ENCODE measurements at places on chromosomes 12 and 14.

GRCh38 chr14:104011824-104012517 lies 69.6 kb upstream of the RD3L start:
- no peak for DNase-seq

DNA sequence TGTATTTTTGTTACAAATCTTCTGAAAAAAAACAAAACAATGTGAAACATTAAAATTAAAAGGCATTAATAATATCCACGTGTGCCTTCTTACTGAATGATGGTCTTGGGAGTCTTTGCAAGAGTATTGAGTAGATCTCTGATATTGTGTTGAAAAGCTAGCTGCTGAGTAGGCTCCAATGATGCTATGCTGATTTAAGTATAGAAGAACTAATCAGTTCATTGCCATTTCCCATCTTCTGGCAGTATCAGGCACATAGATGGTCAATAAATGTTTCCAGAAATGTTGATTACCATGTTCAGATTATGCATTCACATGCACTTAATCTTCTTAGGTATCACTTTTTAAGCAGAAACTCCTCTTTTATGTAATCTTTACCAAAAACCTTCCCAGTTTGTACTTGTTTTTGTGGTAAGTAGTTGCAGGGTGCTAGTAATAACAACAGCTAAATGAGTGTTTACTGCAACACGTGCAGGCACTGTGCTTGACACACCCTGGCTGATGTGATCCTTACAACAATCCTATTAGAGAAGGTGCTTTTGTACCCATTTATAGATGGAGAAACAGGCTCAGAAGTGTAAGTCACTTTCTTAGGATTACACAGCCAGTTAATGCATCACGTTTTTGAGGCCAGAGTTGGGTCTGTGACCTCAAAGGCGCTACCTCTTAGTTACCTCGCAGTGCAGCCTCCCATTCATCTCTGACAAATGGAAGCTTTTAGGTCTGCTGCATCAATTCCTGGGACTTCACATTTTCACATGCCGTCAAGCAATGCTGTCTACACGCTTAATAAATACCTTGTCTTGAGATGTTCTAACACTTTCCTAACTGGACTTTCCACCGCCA lies 46.9 kb downstream of the EID3 start:
- no peak for DNase-seq

GRCh38 chr12:74408601-74409166 lies 129.0 kb upstream of the ATXN7L3B start:
- no peak for DNase-seq

DNA sequence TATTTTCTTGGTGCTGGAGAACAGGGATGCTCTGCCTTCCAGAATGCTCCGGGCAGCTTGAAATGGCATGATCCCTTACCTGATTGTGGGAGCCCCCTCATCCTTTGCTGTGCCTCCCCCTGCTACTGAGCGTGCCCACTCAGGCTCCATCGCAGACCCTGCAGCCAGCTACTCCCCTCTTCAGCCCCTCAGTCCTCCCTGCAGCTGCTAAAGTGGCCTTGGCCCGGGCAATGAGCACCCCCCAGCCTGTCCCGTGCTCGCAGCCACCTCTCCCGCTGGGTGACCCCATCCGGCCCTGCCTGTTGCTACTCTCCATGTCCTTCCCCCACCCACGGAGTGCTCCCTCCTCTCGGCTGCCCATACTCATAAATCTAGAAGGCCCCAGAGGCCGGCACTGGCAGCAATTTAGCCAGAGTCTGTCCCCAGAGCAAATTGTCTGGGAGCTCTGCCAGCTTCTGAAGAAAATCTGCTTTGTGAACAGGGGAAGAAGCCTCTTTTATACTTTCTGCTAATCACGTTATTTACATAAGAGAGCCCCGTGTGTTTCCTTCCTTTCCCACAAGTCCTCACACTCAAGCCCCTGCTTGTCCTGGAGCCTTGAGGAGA lies 143.7 kb upstream of the FRMD6 start:
- no peak for DNase-seq

GRCh38 chr14:105526776-105527380 lies 495 bp downstream of the TMEM121 start:
- DNase-seq: no peak

- DNase-seq: no peak
Observed at GRCh38 chr12:99020871-99021270, 375.8 kb downstream of the APAF1 start.

DNA sequence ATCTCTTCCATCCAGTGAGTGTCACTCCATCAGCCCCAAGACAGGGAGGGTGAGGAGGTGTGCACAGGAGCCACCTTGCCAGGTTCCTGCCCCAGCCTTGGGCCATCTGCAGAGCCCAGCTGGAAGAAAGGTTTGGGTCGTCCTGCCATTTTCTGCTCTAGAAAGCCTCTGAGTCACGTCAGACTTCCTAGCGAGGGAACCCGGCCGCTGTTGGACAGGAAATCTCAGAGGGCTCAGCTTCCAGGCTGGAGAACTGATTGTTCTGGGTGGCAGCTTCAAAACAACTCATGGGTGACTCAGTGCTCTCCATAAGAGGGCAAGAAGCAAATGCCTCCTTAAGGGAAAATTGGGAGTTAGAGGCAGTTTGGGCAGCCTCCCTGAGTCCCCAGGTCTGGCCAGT lies 16.6 kb downstream of the HIP1R start:
- DNase-seq: no peak

DNA sequence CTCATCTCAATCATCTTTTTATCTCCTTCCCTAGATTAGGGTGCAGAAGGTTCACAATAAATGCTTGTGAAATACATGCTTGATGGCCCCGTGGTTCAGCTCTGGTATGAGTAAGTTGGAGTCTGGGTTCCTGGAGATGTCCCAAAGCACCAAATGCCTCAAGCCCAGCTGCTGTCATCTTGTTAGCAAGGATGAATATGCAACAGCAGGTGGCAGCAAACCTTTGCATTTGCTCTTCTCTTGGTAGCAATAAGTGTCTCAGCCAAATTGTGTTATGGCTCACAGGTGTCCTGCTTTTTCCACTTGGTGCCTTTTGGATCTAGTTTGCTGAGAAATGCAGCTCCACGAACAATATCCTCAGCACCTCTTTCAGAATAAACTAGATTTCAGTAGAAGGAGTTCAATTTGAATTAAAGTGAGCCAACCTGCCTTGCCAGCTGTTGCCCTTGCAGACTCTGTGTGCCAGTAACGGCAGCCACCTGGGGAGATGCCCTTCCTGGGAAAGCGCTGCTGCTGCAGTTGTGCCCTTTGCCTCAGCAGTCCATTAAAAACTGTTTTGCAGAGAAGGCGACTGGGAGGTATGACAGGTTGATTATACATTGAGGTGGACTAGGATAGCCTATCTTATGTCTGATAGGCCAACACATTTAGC lies 417.3 kb downstream of the SNAPC1 start:
- peak; percentile 49 for DNase-seq

DNA sequence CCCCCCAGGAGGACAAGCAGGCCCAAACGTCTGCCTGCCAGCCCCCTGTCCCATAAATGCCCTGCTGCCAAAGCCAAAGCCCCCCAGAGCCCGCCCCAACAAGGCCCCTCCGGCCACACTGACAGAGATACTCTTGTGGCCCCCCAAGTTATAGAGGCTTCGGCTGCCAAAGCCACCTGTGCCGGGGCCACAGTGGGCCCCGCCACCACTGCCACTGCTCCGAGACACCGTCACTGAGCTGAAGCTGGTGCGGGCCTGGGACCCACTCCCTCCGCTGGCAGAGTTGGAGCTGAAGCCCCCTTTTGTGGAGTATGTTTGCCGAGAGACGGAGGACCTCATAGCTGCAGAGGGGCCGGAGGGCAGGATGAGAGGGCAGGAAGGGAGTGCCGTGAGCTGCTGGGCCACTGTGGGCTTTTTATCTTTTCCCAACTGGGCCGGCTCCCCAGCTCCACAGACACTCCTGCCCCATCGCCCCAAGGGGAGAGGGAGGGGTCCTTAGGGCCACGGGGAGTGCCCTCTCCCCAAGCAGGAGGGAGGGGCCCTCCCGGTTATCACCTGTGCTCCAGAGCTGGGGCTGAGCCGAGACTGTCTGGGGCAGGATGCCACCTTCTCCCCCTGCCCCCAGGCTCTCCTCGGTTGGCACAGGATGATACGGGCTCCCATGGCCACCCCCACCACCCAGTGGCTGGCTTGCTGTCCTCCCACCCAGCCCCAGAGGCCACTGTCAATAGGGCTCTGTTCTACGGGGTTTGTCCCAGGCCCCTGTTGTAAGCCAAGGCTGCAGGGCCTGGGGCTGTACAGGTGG lies at the start of gene KRT79:
Gene KRT79, minus strand, starts transcription at position 390 of the 805 bp plus-strand sequence. Its CDS starts 51 bp downstream, at position 339.
- DNase-seq: no peak

- DNase-seq: no peak
Observed at GRCh38 chr14:99552572-99553216, 51.3 kb downstream of the CCDC85C start.

GRCh38 chr12:78244916-78245507 lies 414.3 kb downstream of the NAV3 start:
- no peak for DNase-seq

DNA sequence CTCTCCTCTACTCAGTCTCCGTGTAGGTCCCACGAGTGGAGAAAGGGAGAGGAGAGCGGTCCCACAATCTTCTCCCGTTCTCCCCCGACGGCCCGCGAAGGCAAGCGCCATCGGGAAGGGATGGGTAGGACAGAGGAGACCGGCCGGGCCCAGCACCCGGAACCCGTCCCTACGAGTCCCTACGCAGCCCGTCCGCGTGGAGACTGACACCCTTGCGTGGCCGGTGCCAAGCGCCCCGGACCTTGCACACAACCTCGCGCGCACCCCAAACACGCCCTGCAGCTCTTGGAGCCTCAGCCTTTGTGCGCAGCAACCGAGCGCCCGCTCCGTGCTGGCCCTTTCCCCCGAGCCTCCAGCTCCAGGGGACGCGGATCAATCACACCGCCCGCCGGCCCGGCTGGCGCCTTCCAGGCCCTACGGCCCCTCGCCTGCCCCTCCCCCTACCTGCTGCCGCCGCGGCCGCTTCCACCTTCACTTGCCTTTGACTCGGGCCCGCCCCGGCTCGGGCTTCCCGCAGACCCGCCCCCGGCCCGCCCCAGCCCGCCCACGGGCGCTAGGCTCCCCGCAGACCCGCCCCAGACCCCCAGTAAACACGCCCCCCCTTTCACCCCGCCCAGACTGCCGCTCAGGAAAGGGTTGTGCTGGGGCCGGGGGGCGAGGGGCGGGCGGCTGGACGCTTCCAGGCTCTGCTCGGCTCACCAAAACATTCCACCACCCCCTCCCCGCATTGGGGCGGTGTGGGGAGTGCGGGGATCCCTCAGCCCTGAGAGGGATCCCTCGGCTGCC lies at the start of gene NDRG2:
Gene NDRG2, minus strand, starts transcription at position 477 of the 786 bp plus-strand sequence. CDS start 1,746 bp downstream, outside the sequence.
- DNase-seq: no peak

DNA sequence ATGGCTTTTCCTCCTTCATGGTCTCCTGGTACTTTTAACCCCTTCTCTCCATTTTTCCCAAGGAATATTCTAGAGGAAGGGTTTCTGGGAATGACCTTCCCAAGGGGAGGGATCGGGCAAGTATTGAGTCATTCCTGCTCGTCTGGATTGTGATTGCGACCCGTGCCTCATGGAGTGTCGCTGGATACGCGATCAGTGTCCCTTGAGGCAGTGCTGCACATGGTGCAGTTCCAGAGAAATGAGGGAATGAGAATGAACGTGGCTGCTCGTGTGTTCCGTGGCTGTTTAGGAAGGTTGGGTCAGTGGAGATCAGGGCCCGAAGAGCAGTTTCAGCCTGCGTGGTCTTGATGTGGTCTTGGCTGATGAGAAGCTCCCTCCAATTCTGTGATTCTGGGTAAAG lies 234.4 kb downstream of the CACNA1C start:
- DNase-seq: no peak

GRCh38 chr12:90712671-90713070 lies 242.3 kb downstream of the CCER1 start:
- no peak for DNase-seq

- peak; percentile 99 for DNase-seq
Observed at GRCh38 chr14:51862176-51862796, 1.9 kb downstream of the GNG2 start.

GRCh38 chr14:59252772-59253500 lies 64.5 kb downstream of the DAAM1 start:
- no peak for DNase-seq

DNA sequence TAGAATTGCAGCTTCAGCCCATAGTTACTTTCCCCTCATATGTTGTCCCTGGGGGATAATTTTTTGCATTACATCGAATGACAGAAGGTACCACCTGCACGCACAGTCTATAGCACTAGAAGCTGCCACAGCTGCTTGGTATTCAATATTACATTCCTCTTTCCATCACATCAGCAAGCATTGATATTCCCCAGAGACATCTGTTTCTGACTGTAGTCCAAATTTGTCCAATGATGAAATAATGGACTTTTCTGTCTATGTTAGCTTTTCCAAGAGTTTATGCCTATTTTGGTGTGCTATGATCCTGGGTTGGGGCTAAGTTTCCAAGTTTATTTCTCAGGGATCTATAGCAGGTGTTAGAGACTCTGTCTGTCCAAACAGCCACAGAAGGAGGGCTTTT lies 335.4 kb downstream of the LRIG3 start:
- no peak for DNase-seq

DNA sequence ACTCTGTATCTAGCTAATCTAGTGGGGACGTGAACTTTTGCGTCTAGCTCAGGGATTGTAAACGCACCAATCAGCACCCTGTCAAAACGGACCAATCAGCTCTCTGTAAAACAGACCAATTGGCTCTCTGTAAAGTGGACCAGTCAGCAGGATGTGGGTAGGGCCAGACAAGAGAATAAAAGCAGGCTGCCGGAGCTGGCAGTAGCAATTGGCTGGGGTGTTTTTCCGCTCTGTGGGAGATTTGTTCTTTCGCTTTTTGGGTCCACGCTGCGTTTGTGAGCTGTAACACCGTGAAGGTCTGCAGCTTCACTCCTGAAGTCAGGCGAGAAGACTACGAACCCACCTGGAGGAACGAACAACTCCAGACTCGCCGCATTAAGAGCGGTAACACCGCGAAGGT lies 76.5 kb downstream of the SPRING1 start:
- DNase-seq: no peak

- no peak for DNase-seq
Observed at GRCh38 chr14:68684466-68685418, 108.1 kb downstream of the ZFP36L1 start.

- no peak for DNase-seq
Observed at GRCh38 chr14:99257122-99257672, 14.8 kb downstream of the BCL11B start.

- DNase-seq: no peak
Observed at GRCh38 chr12:98721204-98721702, 76.2 kb downstream of the APAF1 start.

- DNase-seq: no peak
Observed at GRCh38 chr12:119885549-119885948, 8.4 kb upstream of the CIT start.

DNA sequence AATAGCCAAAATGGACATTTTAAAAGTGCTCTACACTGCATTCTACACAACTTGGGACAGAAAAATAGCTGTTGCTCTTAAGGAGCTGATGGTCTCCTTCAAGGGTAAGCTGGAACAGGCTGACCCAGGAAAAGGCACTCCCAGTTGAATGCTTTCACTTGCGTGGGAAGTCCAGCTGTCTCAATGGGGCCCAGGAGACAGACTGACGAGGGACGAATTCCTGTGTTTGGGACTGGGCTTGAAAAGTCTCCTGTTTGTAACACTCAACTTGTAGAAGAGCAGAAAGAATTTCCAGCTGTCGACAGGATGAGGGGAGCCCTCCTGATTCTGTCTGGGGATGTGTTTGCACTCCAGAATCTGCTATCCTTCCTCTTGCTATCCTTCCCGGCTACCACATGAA lies 180.8 kb downstream of the ZFP36L1 start:
- no peak for DNase-seq
